ENCODE measurements at places on chromosomes 6 and 20.

DNA sequence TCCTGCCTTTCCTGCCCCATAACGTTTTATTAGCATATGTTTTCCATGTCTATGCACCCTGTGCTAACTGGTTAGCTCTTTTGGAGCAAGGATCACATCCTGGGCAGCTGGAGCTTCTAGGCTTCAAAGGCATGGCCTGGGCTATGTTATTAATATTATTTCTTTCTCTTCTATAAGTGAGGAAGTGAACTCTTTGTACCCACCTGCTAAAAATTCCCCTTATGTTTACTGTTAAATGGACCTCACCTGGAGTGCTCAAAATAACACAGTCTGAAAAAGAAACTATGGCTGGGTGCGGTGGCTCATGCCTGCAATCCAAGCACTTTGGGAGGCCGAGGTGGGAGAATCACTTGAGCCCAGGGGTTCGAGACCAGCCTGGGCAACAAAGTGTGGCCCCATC, 97.8 kb downstream of the TNFAIP3 start:
- no peaks in the 10 kb centered on the region for H3K36me3 ChIP-seq
- H3K4me1 ChIP-seq, result peaks cover 9% of the 10 kb centered on the region
- no peak overlapping the region for H3K4me3 ChIP-seq

- H3K36me3 ChIP-seq, result no peaks in the 10 kb centered on the region
- H3K27me3 ChIP-seq, result no peaks in the 10 kb centered on the region
- H3K4me1 ChIP-seq, result no peaks in the 10 kb centered on the region
- H3K4me3 ChIP-seq, result no peak within 1 kb of the TSS
These were observed at the start of gene C6orf118 for GRCh38 chr6:165308926-165309731. TSS of gene C6orf118 (minus strand) at chr6:165309605. CDS start at chr6:165309586, 19 bp downstream.

DNA sequence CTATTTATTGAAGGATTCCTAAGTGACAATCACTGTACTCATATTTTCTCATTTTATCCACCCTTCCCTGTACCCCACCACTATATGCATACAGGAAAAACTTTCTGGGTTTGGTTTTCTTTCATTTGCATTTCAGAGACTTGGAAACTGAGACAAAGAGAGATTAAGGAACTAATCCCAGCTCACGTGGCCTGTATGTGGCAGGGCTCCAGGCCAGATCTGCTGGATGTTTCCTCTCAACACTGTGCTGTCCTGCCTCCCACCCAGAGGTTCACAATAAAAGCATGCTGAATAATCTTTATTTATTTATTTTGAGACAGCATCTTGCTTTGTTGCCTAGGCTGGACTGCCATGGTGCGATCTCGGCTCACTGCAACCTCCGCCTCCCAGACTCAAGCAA, 50.2 kb downstream of the CEP162 start:
- no peak overlapping the region for H3K27ac ChIP-seq
- no peak for DNase-seq
- H3K27me3 ChIP-seq, result no peaks in the 10 kb centered on the region
- no peaks in the 10 kb centered on the region for H3K36me3 ChIP-seq

GRCh38 chr20:33408716-33409654, 7.7 kb upstream of the CDK5RAP1 start:
- no peaks in the 10 kb centered on the region for H3K27me3 ChIP-seq
- no peak for DNase-seq
- no peak overlapping the region for H3K27ac ChIP-seq
- H3K36me3 ChIP-seq, result peaks cover 4% of the 10 kb centered on the region

Data from CD8-positive, alpha-beta memory T cell (primary cell).